ENCODE measurements at places on chromosomes 16 and 17. TPM values are rescaled to one million over a fixed set of nuclear protein-coding genes. Genes with fewer than 3 reads are reported as not detected.

DNA sequence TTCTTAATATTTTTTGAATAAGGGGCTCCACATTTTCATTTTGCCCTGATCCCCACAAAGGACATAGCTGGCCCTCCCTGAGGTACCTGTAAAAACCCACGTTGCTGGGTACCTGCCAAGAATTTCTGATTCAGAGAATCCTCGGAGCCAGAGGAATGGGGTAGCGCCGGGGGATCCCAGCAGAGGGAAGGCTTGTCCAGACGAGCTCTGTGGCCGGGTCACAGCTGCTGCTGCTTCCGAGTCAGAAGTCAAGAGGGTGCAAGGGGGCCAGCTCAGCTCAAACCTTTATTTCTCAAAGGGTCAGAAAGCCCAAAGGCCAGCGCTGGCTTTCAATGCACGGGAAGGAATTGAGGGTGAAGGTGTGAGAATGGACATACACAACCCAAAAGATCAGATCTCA, 68.9 kb upstream of the SDK2 start:
- no peaks in the 10 kb centered on the region for H3K36me3 ChIP-seq
- no peak overlapping the region for H3K27ac ChIP-seq
- no peaks in the 10 kb centered on the region for H3K4me1 ChIP-seq

The SLC35G6 gene
- not detected for total RNA-seq

DNA sequence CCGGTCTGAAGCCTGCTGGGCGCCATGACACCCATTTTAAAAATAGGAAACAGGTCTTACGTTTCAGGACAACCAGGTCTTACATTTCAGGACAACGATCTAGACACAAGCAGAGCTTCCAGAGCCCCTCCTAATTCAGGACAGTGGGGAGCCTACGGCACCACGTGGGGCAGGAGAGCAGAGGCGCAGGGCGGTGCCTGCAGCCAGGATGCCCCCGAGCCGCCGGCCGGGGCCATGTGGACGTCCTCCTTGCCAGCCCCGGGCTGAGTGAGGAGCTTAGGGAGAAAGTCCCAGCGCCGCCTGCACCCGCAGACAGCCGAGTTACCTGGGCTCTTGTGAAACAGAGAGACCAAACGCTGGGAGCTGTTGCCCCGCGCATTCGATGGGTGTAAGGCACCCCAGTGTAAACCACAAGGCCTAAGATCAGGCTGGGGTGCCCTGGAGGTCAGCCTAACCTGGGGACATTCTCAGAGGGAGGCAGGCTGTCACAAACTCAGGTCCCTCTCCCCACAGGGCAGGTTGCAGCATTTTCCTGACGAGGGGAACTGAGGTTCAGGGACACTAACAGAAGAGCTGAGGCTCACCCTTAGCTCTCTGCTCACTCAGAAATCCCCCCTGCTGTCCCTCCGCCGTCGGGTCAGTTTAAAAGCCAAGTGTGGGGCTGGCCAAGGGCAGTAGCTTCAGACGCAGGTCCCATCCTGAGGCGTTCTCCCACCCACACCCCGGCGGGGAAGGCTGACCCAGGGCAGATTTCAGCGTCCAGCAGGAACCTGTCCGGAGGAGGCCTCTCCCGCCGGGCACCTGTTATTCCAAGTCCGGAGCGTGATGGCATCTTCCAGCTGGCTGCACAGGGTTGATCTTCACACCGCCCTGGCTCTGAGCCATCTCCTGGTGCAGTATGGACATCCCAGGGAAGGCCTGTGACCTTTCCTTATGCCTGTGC, 1.8 kb upstream of the NOTUM start:
- peaks cover 23% of the 10 kb centered on the region for H3K4me1 ChIP-seq
- no peak for DNase-seq
- no peaks in the 10 kb centered on the region for H3K27me3 ChIP-seq
- H3K27ac ChIP-seq: no peak overlapping the region

DNA sequence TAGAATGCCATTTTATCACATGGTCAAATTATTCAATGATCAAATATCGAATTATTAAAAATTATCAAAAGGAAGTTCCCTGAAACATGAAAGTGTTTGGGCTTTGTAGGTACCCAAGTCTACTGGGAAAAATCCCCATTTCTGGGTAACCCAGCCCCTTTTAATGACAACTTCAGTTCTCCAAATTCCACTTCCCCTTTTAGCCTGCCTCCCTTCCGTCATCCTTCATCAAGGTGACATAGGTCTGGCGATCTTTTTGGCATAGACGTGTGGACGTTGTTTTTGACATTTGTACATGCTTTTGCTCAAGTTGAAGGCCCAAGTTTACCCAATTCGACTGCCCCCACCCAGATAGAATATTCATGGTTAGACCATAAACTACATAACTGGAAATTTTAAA, 660.9 kb downstream of the MAF start:
- DNase-seq: no peak
- H3K27ac ChIP-seq: no peak overlapping the region
- H3K36me3 ChIP-seq: no peaks in the 10 kb centered on the region
- no peaks in the 10 kb centered on the region for H3K27me3 ChIP-seq
- H3K4me3 ChIP-seq: no peak overlapping the region

DNA sequence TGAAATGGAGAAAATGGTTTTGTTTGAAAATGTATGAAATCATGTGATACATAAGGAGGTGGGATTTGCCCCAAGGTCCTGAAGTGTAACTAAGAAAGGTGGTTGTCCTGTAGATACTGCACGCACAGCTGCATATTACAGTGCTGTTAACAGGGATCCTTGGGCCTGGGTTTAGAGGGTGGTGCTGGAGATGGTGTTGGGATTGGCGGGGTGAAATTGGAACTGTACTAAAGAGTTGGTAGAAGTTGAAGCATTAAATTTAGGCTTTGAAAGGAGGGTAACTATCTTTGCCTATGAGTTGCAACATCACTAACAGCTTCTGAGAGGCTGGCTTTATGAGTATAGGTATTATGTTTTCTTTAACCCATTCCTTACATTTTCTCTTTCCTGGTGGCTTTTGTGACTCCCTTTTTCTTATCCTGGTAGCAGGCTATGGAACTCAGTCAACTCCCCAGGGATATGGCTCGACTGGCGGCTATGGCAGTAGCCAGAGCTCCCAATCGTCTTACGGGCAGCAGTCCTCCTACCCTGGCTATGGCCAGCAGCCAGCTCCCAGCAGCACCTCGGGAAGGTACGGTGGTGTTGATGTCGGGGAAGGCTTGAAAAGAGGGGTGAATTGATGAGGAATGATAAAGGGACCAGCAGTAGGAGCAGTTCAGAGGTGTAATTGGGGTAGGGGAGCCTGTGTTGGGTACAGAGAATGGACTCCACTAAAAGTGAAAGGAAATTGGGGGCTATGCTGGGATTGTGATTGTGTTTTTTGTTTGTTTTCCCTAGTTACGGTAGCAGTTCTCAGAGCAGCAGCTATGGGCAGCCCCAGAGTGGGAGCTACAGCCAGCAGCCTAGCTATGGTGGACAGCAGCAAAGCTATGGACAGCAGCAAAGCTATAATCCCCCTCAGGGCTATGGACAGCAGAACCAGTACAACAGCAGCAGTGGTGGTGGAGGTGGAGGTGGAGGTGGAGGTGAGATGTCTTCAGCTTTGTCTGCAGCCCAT, 3.8 kb downstream of the FUS start:
- no peaks in the 10 kb centered on the region for H3K27me3 ChIP-seq
- H3K27ac ChIP-seq: no peak overlapping the region
- no peaks in the 10 kb centered on the region for H3K4me1 ChIP-seq
- H3K4me3 ChIP-seq: no peak overlapping the region
- peaks cover 34% of the 10 kb centered on the region for H3K36me3 ChIP-seq

DNA sequence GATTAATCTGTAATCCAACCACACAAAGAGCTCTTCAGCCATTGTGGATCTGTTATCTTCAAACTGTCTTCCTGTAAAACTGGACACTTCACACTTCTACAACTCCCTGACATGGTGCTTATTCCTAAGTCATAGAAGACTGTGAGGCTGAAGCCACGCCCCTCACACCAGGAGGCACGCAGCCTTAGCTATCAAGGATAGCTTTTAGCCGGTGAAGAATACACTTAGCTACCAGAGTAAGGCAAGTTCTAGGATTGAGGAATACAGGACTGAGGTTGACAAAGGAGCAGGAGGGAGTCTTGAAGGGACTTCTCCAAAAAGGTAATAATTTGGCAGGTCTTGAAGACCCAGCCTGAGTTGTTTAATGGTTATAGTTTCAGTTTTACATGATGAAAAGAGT, 79.8 kb upstream of the GAS7 start:
- H3K27ac ChIP-seq: no peak overlapping the region
- H3K36me3 ChIP-seq: no peaks in the 10 kb centered on the region

Measured in right lobe of liver (tissue), 6 donors.